Stimulated activated CD4-positive, alpha-beta T cell treated with anti-CD3 and anti-CD28 coated beads, Interleukin-12 subunit alpha, Interleukin-12 subunit beta, amount 100 ng/mL, for 4 hours (primary cell): ENCODE measurements at places on chromosomes 3 and 15.

GRCh38 chr15:23897531-23897930 is 210.4 kb upstream of the NDN start:
- no peak for DNase-seq

DNA sequence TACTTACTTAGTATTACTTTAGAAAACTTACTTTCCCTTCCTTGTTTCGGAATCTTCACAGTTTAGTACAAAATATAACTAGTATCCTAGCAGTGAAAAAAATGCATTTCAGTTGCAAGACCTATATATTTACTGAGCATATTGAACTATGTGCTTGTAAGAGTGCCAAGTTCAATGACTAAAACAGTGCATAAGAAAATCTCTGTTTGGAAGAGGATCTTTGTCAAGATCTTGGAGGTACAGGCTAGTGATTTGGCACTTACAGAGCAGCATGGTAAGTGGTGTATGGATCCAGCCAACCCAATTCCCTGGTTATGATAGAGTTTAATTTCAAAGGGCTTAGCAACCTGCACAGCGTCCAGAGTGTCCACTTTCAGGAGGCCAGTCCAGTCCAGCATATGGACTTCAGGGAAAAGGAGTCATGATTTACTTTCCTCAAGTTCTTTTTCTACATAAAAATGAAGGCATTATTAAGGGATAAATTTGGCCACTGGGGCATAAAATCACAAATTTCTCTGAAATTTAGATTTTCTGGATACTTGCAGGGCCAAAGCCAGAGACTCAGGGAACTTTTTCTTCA is 625.8 kb upstream of the BCHE start:
- DNase-seq: no peak

GRCh38 chr3:55282994-55283393 is 204.1 kb downstream of the WNT5A start:
- no peak for DNase-seq

DNA sequence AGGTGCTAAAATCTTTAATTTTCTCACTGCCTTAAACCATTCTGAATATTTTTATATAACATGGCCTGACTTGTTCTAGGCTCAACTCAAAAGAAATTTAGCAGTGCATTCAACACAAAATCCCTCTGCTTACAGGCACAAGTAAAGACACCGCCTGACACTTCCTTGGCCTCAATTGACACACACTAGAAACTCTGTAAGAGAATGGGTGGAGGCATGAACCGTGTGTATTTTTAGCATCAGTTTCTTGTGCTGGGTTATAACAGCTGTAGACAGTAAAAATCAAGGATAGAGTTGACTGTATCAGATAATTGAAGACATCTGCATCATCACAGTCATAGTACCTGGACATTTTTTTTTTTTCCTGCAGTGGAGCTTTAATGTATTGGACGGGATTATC is 54.3 kb downstream of the SLC9A9 start:
- no peak for DNase-seq

DNA sequence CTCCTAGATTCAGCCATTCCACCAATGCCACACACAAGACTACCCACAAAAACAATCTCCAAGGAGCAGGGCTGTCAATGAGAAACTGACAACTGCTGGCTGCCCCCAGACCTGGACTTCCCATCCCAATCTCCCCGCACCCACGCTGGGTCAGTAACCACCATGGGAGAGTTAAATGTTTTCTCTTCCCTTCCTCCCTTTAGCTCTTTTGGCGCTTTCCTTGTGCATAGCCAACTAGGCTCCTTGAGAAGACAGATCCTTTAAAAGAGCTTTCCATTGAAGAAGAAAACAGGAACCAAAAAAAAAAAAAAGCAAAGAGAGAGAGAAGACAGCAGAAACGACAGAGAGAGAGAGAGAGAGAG is 8.3 kb downstream of the BCL6 start:
- DNase-seq: no peak

- DNase-seq: no peak
These were observed 8.8 kb downstream of the ANKUB1 start for GRCh38 chr3:149783576-149783975.

DNA sequence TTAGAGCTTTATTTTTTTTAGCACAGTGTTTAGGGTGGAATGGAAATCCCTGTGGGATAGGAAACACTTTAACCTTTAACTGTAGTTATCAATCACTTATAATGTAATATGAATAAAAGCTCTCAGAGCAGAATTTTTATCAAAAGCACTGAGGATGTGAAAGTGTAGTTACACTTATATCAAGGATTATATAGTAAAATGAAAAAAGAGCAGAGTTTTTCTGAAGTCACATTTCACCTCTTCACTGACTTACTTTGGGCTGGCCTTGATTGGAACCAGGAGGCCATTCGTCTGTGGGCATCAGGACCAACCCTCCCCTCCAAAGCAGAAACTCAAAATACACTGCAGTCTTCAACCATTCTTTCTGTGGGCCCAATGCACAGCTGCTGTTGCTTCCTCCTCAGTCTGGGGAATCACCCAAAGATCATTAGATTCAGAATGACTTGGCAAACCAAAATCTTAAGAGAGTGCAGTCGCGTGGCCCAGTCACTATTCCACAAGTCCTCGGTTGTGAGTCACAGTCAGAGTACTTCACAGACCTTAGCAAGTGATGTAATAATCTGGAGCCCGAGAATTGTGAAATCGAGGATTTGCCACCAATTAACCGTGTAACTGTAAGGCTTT is 132.6 kb upstream of the COL8A1 start:
- DNase-seq: no peak

GRCh38 chr3:186965141-186965879 is 35.0 kb downstream of the ST6GAL1 start:
- no peak for DNase-seq

GRCh38 chr3:99774467-99774866 is 43.2 kb upstream of the CMSS1 start:
- DNase-seq: no peak

GRCh38 chr3:140113996-140114788 is 179.2 kb downstream of the CLSTN2 start:
- DNase-seq: no peak

GRCh38 chr15:74632601-74633000 is 17.0 kb downstream of the CLK3 start:
- DNase-seq: no peak

- DNase-seq: no peak
These were observed 169.3 kb downstream of the RAB11A start for GRCh38 chr15:66038387-66039116.

DNA sequence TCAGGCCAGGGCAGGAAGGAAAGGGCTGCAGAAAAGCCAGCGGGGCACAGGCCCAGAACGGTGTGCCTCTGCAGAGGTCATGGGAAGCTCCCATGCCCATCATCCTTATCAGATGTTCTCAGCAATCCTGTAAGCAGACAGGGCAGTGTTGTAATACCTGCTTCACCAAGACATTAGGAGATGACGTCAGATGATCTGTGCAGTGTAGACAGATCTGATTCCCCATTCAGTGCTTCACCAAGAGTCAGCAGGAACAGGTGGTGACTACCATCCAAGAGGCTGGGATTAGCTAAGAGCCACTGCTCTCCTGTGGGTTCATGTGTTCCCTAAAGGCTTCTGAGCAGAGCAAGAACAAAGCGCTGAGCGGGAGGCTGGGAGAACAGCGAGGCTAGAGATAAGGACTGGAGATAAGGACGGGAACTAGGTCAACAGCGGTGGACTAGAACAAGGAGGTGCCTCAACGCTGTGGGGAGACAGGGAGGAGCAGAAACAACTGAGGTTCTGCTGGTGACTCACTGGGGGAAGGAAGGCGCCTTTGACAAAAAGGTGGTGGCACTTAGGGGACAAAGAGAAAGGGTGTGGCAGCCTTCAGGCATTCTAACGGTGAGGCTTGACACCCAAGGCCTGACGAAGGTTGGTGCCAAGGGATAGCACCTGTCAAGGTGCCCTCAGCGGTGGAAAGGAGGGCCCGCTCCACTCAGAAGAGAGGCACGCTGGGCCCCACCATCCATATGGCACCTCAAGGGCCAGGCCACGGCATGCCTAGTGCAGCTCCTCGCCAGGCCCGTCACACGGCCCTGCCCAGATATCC is 28.4 kb downstream of the CCDC12 start:
- DNase-seq: peak; percentile 31

GRCh38 chr3:109072194-109072593 is 45.7 kb downstream of the MORC1 start:
- no peak for DNase-seq

GRCh38 chr3:134054231-134054630 is 24.5 kb upstream of the SLCO2A1 start:
- no peak for DNase-seq

GRCh38 chr3:156509189-156510174 is 45.4 kb downstream of the SSR3 start:
- no peak for DNase-seq
